Suppressor macrophage treated with lipopolysaccharide for 1 hour (primary cell): ENCODE measurements at places on chromosomes 1 and 21.

- no peak for DNase-seq
These were observed 37.5 kb upstream of the LAMC2 start for GRCh38 chr1:183148599-183148998.

DNA sequence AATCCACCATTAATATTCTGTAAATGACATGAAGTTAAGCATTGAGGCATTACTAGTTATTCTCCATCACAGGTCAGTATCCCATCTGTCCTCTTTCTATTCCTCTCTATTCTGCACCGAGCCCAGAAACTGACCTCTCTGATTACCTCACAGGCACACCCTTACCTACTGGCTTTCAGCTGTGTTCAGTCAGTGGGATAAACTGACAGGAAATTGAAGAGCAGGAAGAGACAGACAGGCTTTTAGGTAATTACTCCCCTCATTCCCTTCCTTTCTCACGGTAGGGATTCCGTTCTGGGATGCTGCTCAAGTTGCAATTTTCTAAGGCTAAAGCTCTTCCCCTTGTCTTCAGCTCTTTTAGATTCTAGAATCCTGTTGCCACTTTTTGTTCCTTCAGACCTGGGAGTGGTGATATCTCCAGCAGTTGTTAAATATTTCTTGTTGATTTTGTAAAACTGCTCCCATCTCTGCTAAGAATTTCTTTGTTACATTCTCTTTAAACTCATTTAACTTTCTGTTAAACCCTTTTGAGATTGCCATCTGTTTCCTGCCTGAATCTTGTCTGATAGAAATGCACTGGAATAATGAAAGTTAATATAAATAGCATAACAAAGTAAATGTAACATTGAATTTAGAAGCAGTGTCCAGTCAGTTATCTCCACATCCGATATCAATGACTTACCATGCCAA is 1063.4 kb downstream of the PLA2G4A start:
- no peak for DNase-seq

DNA sequence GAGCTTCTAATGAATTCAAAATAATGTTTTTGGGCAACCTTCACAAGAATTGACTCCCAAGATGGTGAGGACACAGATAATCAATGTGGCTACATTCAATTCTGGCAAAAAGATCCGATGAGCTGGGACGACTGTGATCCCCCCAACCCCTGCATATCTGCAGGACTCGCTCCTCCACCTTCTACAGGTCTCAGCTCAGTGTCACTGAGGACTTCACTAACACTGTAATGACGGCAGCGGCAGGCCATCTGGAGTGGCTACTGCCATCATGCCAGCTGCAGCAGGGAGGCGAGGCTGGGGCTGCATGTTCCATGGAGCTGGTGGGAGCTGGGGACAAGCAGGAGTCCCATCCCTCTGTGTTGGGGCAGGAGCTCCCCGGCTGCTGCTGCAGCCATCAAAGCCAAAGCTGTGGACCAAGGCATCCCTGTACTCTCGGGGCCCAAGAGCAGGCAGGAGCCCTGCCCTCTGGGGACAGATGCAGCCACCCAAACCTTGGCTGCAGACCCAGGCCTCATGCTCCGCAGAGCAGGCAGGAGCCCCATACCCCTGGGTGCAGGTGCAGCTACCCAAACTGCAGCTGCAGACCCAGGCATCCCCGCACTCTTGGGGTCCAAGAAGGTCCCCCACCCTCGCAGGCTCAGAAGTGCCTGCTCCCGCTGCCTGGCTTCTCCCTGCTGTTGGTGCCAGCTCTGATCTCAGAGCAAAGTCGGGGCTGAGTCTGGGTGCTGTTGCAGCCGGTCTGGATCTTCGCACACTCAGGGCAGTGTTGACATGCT is 12.2 kb upstream of the DHRS3 start:
- DNase-seq: no peak

DNA sequence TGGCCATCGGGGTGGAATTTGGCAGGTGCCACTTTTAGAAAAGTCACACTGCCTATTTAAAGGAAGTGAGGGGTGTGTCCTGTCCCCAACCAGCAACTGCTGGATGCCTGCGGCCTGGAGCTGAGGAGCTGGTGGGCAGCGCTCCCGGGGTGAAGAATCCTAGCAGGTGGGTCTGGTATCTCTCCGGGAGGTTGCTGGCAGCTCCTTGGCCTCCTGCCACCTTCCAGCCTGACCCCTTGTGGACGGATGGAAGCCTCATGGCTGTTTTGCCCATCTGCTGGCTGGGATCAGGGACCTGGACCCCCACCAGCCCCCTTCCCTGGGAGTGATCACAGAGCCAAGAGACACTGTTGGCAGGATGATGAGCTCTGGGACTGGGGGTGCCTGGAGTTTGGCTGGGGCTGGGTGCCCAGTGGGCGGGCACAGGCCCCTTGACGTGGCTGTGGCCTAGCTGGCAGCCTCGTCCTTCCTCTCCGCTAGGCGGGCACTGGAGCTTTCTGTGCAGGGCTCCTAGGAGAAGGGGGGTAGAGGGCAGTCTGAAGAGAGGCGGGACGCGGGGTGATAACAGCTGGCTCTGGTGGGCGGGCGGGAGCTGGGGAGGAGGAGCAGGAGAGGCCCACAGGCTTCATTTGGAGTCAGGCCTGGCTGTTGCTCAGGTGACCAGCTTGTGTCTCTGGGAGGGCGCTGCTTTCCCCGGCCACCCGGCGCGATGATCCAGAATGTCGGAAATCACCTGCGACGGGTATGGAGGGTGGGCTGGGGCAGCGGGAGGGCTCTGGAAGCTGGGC is at the start of gene ACOT11:
Gene ACOT11, plus strand, starts transcription at position 628 of the 788 bp plus-strand sequence. Its CDS starts 82 bp downstream, at position 710.
- peak; percentile 77 for DNase-seq

DNA sequence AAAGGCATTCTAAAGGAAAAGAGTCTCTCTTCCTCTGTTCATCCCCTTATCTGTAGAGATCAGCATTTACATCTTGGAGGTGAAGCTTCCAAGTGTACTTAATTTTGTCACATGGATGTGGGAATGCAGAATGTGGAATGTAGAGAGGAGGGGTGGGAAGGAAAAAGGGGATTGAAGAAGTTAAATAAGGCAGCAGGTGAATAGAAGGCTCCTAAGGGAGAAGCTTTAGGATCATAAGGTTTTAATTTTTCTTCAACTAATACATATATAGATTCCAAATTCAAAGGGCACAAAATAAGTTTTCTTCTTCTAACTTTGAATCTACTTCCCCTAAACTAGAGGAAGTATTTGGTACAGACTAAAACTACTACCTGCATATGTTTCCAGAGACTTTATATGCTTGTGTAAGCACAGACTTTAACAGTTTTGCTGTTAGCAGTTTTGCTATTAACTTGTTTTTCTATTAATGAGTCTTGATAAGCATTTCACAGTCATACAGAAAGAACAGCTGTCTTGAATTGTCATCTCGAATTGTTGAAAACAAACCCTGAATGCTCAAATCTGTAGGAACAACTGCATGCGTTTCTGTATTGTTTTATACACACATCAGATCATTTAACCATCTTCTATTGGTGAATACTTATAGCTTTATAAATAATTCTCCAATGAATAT is 12.7 kb downstream of the TENT5C start:
- no peak for DNase-seq

DNA sequence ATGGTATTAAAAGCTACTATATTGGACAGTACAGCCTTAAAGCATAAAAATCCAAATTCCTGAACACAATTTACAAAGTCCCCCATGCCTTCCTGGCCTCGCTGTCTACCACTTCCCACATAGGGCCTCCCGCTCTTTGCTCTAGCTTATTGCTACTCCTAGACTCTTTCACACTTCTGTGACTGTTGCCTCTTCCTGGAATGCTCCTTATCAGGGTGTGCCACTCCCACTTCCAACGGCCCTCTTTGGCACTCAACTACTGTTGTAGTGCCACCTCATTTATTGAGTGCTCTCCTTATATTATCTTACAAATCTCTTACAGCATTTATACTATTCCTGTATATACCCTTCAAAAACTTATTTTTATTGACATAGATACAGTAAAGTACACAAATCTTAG is 4.8 kb downstream of the SARS1 start:
- DNase-seq: no peak

GRCh38 chr1:115277276-115277675 is 60.8 kb downstream of the NGF start:
- no peak for DNase-seq

- no peak for DNase-seq
These were observed 729.4 kb downstream of the MATN1 start for GRCh38 chr1:29993950-29994349.

DNA sequence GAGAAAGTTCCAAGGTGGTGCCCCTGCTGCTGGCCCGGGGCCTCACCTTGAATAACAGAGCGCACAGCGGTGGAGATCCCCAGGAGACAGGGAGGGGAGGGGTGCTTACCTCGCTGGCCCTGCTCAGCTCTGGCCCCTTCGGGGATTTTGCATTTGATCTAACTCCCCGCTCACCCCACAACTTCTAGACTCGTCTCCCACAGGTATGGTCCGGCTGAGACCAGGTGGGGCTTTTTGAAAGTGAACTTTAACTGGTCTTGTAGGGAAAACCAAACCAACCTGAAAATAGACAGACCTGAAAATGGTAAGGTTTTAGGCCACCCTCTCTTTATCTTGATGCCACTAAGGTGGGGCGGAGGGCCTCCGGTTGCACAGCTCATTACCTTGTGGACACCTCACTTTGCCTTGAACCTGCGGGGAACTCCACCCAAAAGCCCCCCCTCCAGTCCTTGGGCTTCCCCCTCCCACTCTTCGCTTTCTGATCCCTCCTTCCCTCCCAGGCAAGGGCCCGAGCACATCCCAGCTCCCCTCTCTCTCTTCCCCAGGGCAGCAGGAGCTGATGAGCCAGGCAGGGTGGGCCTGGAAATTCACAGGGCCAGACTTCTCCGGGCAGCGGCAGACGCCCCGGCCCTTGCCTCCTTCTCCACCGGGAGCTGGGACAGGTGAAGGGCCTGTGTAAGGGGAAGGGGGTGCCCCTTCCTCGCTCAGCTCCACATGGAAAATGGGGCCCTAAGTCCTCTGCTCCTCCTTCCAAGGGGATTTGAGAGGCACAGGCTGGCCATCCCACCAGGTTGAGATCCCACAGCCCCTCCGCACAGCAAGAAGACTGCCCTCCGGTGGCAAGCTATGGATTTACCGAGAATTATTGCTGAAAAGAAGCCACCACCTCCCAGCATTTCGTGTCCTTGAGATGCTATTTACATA is 16.1 kb downstream of the TNFRSF8 start:
- DNase-seq: peak; percentile 50

DNA sequence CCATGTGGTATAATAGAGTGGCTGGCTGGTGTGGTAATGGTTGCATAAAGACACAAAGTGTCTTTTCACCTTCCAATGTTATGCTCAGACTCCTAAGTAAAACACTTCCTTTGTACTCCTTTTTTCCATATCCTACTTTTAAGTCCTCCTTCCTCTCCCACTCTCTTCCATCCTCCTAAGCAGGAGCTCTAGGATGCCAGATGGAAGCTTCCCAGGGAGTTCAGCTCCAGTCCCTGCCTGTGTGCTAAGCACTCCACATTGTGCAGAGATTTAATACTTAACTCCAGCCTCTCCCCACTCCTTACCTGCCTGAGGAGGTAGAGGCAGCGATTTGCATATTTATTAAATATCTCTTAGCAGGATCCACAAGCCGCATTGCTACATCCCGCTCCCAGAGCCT is 60.5 kb upstream of the IGSF21 start:
- DNase-seq: no peak

GRCh38 chr1:28902738-28903137 is 11.6 kb upstream of the EPB41 start:
- no peak for DNase-seq

- DNase-seq: no peak
These were observed 48.3 kb upstream of the DPH5 start for GRCh38 chr1:101073836-101074235.

DNA sequence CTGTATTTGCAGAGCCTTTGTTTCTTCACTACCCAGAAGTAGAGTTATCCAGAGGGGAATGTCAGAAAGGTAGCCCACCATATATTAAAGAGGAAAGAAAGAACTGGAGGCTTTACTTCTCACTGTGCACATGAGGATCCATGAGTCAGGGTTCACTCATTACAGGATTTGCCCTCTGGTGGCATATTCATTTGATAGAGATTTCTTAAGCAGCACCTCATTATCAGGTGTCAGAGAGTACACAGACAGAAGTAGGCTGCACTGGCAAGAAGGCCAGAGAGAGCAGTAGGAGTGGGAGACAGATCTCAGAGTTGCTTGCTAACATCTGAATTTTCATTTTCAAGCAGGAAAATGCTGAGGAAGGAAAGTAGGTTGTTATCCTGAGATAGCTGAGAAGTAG is 123.8 kb downstream of the PIK3R3 start:
- no peak for DNase-seq

DNA sequence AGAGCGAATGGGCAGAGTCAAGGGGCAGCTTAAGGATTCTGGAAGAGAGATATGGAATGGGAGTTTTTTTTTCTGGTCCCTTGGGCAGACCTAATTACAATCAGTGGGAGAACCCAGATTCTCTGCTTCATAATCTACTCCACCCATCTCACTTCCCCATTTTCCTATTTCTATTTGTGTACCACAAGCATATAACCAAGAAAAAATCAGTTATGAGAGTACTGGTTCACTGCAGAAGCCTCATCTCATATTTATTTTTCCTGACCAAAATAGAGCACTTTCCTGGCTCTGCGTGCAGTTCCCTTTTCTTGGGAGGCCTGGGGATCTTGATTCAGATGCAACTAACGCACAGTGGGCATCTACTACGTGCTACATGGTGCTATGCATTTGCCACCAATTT is 82.2 kb upstream of the SLFNL1 start:
- DNase-seq: no peak

DNA sequence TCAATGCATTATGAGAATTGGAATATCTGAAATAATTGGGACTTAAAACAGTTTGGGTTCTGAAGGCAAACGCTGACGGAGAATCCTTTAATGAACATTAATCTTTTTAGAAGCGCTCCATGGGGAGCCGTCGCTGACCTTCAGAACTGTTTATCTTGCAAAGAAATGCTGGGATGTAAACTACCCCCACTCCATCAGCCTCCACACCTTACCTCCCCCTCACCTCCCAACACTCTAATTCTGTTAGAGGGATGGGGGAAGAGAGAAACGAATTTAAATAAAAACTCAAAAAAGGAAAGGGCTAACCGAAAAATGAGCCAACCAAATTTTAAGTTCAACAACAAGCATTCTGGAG is 44.1 kb upstream of the DNAJC6 start:
- no peak for DNase-seq

DNA sequence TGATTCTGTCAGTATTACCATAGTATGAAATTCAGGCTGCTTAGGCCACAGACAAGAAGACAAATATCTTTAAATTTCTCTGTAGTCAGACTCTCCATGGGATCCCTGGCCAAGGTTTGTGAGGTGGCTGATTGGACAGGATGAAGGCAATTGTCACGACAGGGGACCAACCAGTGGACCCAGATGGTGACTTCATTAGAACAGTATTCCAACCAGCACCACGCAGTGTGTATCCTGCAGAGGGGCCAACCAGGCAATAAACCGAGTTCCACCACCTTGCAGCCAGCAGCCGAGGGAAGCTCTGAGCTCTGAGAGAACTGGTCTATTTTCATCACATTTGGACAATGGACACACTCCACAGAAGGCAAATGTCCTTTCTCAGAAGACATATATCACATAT is 16.1 kb downstream of the DSCAM start:
- no peak for DNase-seq
